ENCODE measurements at places on chromosomes 12 and 14.

- no peak for DNase-seq
These were observed 13.5 kb downstream of the PHETA1 start for GRCh38 chr12:111355201-111355925.

DNA sequence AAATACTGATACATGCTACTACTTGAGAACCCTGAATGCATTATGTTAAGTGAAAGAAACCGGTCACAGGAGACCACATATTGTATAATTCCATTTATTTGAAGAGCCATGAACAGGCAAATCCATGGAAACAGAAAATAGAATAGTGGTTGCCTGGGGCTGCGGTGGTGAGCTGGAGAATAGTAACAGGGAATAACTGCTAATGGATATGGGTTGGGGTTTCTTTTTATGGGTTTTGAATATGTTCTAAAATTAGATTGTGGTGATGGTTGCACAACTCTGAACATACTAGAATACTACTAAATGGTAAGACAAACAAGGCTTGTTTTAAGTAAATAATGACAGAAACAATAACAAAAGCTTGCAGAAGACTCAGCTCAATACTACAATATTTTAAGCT is 293.0 kb downstream of the BTG1 start:
- DNase-seq = no peak

- DNase-seq = no peak
These were observed 110.5 kb downstream of the SCARB1 start for GRCh38 chr12:124753228-124753591.

GRCh38 chr12:119296535-119296934 is 38.0 kb upstream of the CCDC60 start:
- DNase-seq = no peak

- DNase-seq = no peak
These were observed 65.3 kb upstream of the PTPRR start for GRCh38 chr12:70985850-70986249.

All from ELR (cell line).